Colonic mucosa (tissue), 4 donors: ENCODE measurements at places on chromosomes 7 and 10. TPM values are rescaled to one million over a fixed set of nuclear protein-coding genes. Genes with fewer than 3 reads are reported as not detected.
A peak's percentile ranks its signal among the peaks of the same experiment; 100 is the strongest.

The SPDYE5 gene
- 0.15 TPM for total RNA-seq

DNA sequence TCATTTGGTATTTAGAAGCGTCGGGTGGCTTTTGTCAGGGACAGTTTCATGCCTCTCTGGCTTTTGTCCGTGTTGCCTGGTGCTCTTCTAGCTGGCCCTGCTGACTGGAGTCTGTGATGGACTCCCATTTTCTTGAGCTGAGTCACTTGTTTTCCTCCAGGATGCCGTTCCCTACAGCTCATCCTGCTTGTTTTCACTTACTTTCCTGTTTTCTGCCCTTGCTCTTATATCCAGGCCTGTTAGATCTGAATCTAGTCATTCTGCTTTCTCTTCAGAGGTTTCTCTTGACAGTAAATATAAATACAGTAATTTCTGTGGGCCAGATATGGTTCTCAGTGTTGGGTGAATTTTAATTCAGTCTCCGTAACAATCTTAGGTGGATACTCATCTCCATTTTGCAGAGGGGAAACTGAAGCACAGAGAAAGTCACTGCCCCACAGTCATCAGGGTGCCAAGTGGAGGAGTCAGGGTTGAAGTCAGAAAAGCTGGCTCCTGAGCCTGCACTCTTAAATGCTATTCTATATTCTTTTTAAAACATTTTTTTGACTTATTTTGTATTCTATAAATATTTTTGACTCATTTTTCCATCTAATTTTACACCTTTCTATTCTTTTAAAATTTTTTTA lies 85.4 kb downstream of the CCNY start:
- H3K4me3 ChIP-seq, result no peak overlapping the region
- no peaks in the 10 kb centered on the region for H3K36me3 ChIP-seq
- peak overlapping the region; percentile 35 for H3K27ac ChIP-seq

DNA sequence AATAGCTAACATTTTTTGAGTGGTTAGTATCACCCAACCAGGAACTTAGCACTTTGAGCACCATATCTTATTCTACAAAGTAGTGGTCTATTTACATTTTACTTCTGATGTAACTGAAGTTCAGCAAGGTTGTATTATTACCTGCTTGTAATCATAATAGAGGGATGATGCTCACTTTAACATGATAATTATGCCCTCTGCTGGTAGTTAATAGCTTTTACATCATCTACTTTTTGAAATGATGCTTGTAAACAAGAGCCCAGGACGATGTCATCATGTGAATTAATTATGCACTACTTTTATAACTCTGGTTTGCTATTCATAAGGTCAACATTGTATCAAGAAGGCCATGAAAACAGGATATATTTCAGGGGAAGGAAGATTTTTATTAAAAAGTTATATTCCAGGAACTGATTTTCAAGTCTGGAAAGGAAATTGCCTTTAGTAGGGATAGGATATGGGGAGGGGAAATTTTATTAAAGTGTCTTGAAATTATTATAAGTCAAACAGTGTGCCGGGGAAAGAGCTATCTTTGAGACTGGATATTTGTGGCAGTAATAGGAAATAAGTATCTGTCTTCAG lies 80.3 kb upstream of the SCIN start:
- H3K4me3 ChIP-seq, result no peak overlapping the region
- no peaks in the 10 kb centered on the region for H3K36me3 ChIP-seq
- no peaks in the 10 kb centered on the region for H3K4me1 ChIP-seq
- DNase-seq, result no peak

DNA sequence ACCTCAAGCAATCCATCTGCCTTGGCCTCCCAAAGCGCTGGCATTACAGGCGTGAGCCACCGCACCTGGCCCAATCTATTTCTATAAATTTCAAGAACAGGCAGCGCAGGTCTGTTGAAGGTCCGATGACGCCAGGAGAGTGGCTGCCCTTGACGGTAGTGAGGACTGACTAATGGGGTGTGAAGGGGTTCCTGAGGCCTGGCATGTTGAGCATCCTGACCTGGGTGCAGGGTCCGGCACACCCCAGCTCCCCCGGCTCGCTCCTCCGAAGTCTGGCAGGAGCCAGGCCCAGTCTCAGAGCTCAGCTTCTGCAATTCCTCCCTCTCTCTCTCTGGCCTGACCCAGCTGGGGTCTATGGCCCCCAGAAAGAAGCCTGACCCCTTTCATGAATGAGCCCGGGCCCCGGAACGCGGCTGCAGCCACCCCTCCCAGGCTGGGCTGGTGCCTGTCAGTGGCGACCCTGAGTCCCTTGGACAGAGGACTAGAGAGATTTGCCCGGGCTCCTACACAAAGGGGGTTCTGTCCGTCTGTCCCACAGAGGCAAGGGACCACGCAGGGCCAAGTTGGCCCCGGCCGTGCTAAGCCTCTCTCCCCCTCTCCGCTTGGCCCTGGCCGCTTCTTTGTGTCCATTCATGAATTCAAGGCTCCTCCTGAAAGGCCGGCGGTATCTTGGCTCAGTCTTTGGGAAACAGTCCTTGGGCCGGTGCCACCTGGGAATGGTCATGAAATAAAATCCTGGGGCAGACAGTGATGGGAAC lies 18.8 kb downstream of the MMD2 start:
- no peak for DNase-seq
- H3K27ac ChIP-seq, result no peak overlapping the region
- no peaks in the 10 kb centered on the region for H3K36me3 ChIP-seq
- no peaks in the 10 kb centered on the region for H3K27me3 ChIP-seq

The NAMPT gene
- 273 TPM for total RNA-seq

- no peak overlapping the region for H3K4me3 ChIP-seq
- H3K27me3 ChIP-seq, result no peaks in the 10 kb centered on the region
- DNase-seq, result no peak
Measured at GRCh38 chr7:103773726-103774125, 215.7 kb downstream of the RELN start.

DNA sequence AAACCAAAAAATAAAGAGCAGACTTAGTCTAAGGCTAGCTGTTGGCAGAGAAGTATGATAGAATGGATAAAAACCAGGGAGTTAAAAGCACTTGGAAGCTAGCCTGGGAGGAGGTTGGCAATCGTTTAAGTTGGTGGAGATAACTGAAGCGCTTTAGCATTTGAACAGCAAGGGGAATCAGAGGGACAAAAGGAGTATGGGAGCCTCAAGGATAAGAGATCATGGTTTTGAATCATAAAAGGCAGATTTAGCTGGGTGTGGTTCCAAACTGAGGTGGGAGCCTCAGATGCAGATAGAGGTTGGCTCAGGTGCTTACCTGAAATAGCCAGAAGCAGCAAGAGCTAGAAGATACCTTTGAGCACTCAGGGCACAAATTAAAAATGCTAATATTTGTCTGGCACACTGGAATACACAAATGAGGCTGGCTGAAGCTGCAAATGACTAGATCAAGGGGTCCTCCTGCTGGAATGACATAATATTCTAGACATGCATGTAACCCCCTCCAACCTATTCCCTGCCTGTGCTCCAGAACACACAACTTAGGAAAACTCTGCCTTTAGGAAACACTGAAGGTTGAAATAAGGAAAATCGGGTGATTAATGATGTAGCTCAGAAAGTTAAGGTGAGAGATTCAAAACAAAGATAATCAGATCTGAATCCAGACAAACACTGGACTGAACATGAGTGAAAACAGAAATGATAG lies 372.3 kb upstream of the LRRN3 start:
- H3K4me3 ChIP-seq, result no peak overlapping the region
- no peak overlapping the region for H3K27ac ChIP-seq
- H3K4me1 ChIP-seq, result no peaks in the 10 kb centered on the region
- H3K27me3 ChIP-seq, result no peaks in the 10 kb centered on the region
- DNase-seq, result no peak

GRCh38 chr7:131057015-131057793 lies 270.5 kb upstream of the MKLN1 start:
- peak; percentile 45 for DNase-seq
- no peaks in the 10 kb centered on the region for H3K27me3 ChIP-seq
- H3K36me3 ChIP-seq, result no peaks in the 10 kb centered on the region
- H3K4me1 ChIP-seq, result peaks cover 10% of the 10 kb centered on the region

- H3K36me3 ChIP-seq, result no peaks in the 10 kb centered on the region
- no peak overlapping the region for H3K4me3 ChIP-seq
- DNase-seq, result peak; percentile 85
- H3K27ac ChIP-seq, result peak overlapping the region; percentile 72
- H3K4me1 ChIP-seq, result no peaks in the 10 kb centered on the region
Measured at GRCh38 chr7:140326116-140326928, 72.0 kb downstream of the SLC37A3 start.

The CALCR gene
- total RNA-seq, result not detected

GRCh38 chr10:74047304-74047703 lies 49.4 kb downstream of the VCL start:
- H3K27ac ChIP-seq, result no peak overlapping the region
- H3K4me3 ChIP-seq, result no peak overlapping the region
- no peaks in the 10 kb centered on the region for H3K27me3 ChIP-seq
- no peaks in the 10 kb centered on the region for H3K36me3 ChIP-seq
- peaks cover 4% of the 10 kb centered on the region for H3K4me1 ChIP-seq
- DNase-seq, result no peak

- H3K4me3 ChIP-seq, result no peak overlapping the region
- no peaks in the 10 kb centered on the region for H3K36me3 ChIP-seq
- H3K27me3 ChIP-seq, result no peaks in the 10 kb centered on the region
- H3K4me1 ChIP-seq, result no peaks in the 10 kb centered on the region
- no peak overlapping the region for H3K27ac ChIP-seq
Measured at GRCh38 chr10:112227331-112227987, 43.9 kb upstream of the GPAM start.

- no peaks in the 10 kb centered on the region for H3K4me1 ChIP-seq
- H3K27ac ChIP-seq, result no peak overlapping the region
- H3K4me3 ChIP-seq, result no peak overlapping the region
- H3K36me3 ChIP-seq, result peaks cover 48% of the 10 kb centered on the region
- H3K27me3 ChIP-seq, result no peaks in the 10 kb centered on the region
Measured at GRCh38 chr10:103416436-103417147, 20.2 kb downstream of the PDCD11 start.
